NCI-H345 (cell line): ENCODE measurements at places on chromosomes 3 and 15.

GRCh38 chr15:85600001-85600400, 194.7 kb downstream of the KLHL25 start:
- DNase-seq, result no peak

DNA sequence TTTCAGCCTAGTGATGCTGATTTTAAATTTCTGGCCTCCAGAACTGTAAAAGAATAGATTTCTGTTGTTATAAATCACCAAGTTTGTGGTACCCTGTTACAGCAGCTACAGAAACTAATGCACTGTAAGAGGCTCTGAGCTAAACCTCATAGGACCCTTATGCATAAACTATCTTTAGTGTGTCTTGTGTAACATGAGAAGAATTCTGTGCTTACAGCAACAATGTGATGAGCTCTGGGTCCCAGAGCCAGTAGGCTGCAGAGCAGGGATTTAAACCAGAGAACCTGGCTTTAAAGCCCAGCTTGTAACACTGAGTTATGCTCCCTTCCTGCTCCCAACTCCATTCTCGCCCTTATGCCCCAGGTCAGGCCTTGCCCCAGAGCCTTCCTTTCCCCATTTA, 113.1 kb downstream of the THSD4 start:
- DNase-seq, result no peak

DNA sequence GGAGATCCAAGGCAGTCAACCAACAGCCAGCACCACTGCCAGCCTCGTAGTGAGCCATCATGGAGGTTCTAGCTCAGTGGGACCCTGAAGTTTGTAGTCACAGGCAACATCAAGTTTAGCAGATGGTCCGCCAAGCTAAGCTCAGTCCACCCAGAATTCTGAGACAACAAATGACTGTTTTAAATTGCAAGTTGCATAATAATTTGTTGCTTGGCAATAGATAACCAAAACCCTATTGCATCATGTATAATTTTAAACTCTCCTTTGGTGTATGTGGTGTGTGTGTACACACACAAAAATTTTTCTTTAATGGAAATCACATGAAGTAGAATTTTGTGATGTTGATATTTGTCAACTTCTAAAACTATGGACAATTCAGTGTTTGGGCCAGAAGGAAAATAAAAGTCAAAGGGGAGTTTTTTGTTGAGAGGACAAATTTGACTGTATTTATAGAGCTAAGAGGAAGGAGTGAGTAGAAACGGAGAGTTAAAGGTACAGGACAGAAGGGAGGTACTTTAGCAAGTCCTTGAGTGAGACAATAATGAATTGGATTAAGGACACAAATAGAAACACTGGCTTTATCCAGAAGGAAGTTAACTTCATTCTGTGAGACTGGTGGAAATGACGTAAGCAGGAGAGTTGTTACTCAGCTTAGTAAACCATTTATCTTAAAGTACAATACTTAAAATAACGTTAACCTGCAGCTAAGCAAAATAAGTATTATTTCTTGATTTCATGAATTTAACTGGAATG, 83.6 kb downstream of the NCEH1 start:
- DNase-seq, result no peak

- DNase-seq, result peak; percentile 60
Measured at GRCh38 chr3:51706788-51707731, at the start of gene GRM2. TSS of gene GRM2 (plus strand) at chr3:51707068. CDS start at chr3:51708984, 1,916 bp downstream.

DNA sequence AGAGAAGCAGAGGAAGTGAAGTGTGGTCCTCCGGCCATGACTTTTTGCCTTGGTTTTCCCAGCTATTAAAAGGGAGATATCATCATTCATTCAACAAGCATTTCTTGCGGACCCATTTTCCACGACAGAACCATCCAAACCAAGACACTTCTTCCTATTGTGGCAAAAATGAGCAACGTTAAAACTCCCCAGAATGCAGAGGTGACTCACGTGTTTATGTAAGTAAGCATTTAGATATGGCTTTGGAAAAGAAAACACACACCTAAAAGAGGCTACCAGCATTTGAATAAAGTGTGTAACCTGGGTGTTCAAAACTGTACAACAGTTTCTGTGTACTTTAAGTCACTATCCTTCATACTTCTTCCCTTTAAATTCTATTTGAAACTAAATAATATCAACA, 181.3 kb downstream of the RORA start:
- no peak for DNase-seq

- no peak for DNase-seq
Measured at GRCh38 chr3:101643861-101644613, 32.9 kb downstream of the ZBTB11 start.

DNA sequence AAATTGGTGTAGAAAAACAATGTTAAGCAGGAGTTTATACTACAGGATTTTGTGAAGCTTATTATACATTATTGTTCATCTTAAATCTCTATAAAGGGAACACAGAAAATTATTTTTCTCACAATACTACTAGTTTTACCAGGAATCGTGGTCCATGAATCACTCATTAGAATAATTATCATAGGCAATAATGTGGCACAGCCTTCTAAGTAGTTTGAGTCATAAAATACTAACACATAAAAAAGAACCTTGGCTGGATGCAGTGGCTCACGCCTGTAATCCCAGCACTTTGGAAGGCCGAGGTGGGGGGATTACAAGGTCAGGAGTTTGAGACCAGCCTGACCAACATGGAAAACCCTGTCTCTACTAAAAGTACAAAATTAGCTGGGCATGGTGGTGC, 393.1 kb upstream of the ZNF717 start:
- DNase-seq, result no peak

DNA sequence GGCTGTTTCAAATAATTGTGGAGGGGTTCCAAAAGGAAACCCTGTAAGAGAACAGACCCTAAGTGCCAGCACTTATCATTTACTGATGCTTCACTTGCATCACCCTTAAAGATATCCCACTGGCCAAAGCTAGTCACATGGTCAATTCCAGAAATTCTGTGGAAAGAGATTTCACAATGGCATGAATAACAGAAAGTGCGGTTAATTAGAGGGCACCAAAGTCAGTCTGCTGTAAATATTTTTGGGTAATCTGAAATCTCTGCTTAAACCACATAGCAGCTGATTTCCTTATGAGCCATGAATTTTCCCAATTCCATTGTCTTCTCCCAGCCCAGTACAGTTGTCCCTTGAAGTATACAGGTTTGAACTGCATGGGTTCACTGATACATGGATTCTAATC, 346.1 kb downstream of the SI start:
- no peak for DNase-seq

- DNase-seq, result no peak
Measured at GRCh38 chr3:171183042-171183441, 156.5 kb upstream of the SLC2A2 start.

DNA sequence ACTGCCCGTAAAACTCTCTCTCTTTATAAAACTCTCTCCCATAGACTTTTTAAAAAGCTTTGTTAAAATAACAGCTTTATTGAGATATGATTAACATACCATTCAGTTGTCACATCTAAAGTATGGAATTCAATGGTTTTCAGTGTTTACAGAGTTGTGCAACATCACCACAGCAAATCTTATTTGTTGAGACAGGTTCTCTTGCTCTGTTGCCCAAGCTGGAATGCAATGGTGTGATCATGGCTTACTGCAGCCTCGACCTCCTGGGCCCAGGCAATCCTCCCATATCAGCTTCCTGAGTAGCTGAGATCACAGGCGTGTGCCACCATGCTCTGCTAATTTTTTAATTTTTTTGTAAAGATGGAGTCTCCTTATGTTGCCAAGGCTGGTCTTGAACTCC, 35.9 kb upstream of the TRAK1 start:
- DNase-seq, result no peak

DNA sequence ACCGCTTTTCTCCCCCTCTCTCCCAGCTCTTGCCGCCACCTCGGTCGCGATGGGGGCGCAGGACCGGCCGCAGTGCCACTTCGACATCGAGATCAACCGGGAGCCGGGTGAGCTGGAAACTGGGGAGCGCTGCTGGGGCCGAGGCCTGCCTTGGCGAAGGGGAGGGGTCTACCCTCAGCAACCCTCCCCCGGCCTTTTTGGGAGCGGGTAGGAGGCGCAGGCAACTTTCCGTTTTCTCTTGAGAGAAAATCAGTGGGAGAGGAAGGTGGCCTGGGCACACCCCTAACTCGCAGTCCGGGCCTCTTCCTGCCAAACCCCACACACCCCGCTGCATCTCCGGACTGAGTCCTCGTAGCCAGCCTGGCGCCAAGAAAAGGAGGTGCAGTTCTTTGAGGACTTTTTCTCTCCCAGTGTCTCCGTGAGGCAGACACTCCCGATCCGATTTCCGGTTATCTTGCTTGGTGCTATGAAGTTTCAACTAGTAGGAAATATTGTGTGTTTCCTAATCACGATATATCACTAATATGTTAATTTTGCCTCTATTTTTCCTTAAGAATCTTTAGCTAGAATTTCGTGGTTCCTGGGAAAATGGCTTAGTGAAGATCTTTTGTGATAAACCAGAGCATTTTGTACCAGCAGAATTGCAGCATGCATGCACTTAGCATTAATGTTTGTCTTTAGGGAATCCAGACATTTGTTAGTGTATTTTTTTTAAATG, 631 bp downstream of the NKTR start:
- peak; percentile 33 for DNase-seq
